ENCODE measurements at places on chromosomes 12 and 14.

DNA sequence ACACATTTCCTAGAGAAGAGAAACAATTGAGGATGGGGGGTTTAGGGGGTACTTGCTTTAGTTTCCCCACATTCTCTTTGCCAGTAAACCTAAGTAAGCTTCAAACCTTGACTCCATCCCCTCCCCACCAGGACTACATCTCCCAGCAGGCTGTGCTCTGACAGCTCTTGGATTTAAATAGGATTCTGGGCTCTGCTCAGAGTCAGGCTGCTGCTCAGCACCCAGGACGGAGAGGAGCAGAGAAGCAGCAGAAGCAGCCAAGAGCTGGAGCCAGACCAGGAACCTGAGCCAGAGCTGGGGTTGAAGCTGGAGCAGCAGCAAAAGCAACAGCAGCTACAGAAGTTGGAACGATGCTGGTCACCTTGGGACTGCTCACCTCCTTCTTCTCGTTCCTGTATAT, 20.6 kb downstream of the RDH12 start:
- no peak for DNase-seq

DNA sequence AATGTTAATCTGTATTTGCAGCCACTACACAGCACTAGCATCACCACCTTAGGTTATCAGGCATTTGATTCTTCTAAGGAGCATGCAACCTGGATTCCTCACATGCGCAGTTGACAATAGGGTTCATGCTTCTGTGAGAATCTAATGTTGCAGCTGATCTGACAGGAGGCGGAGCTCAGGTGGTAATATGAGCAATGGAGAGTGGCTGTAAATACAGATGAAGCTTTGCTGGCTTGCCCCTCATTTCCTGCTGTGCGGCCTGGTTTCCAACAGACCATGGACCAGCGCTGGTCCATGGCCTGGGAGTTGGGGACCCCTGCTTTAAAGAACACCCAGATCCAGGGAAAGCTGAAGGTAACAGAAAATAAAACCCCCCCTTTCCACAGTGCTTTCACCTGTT, 51.0 kb downstream of the TMX1 start:
- no peak for DNase-seq

DNA sequence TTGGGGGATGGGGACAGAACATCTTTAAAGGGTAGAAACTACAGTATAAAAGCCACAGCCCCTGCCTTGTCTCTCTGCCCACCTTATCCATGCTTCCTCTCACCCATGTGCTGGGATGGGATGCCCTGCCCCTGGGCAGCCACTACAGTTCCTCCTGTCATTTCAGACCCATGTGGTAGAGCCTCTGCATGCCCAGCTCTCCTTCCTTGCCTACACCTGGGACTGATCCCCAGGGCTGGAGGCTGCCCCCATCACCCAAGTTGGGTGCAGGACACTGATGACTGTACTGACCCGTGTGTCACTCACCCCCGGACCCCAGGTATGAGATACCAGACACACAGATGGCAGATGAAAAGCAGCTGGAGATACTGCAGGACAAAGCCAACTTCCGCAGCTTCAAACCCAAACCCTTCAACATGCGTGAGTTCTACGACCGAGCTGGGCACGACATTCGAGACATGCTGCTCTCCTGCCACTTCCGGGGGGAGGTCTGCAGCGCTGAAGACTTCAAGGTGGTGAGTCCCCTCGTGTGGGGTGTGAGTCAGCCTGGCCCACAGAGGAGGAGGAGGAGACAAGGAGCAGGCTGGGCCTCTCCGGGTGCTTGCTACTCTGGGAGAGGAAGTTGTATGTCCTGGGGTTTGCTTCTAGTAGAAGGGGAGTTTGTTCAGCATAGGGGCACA, 2.2 kb downstream of the ASIC1 start:
- DNase-seq: no peak

GRCh38 chr12:101923045-101923718, 45.8 kb downstream of the DRAM1 start:
- DNase-seq: no peak

DNA sequence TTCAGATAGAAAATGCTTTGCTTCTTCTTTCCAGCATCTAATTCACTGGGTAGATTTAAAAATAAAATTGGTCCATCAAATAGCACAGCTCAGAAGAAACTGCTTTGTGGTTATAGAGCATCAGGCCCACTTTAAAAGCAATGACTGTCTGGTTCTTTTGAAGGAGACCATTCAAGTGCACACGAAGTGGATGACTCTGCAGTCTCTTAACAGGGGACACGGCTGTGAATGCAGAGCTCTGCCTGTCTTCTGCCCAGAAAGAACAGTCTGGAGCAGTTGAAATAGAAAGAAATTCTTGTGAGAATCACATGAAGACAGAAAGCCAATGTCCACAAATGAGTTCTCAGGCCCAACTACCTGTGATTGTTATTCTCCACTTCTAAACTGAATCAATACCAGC, 138.7 kb upstream of the PLEKHA5 start:
- no peak for DNase-seq

- DNase-seq: no peak
These were observed 83.2 kb downstream of the BCL11B start for GRCh38 chr14:99188731-99189191.

- no peak for DNase-seq
These were observed 1.7 kb downstream of the TPCN1 start for GRCh38 chr12:113222730-113223531.

DNA sequence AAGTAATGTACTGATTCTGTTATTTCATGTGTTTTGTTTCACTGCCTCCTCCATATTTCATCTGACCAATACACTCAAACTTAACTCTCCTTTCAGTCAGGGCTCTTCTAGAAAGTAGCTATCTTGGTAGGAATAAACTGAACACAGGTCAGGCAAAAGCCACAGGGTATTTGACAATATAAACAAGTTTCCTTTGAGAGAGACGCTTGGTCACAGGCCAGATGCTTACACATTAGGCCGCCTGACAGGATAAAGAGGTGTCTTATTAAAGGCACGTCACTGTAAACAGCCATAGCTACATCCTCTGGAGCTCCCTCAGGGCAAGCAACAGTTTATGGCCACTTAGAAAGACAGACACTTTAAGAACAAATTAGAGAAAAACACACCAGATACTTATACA, 607.5 kb downstream of the SLC6A15 start:
- no peak for DNase-seq

DNA sequence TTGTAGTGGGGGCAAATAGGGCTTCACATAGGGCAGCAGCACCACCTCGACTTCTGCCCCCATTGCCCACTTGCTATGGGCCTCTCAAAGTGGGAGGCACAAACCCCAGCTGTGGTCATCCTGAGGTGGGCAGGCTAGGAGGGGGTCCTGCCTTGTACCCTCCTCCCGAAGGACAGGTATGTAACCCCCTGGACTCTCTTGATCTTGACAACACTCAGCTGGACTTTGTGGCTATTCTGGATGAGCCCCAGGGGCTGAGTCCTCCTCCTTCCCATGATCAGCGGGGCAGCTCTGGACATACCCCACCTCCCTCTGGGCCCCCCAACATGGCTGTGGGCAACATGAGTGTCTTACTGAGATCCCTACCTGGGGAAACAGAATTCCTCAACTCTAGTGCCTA, 8.0 kb downstream of the ARHGAP9 start:
- DNase-seq: no peak

DNA sequence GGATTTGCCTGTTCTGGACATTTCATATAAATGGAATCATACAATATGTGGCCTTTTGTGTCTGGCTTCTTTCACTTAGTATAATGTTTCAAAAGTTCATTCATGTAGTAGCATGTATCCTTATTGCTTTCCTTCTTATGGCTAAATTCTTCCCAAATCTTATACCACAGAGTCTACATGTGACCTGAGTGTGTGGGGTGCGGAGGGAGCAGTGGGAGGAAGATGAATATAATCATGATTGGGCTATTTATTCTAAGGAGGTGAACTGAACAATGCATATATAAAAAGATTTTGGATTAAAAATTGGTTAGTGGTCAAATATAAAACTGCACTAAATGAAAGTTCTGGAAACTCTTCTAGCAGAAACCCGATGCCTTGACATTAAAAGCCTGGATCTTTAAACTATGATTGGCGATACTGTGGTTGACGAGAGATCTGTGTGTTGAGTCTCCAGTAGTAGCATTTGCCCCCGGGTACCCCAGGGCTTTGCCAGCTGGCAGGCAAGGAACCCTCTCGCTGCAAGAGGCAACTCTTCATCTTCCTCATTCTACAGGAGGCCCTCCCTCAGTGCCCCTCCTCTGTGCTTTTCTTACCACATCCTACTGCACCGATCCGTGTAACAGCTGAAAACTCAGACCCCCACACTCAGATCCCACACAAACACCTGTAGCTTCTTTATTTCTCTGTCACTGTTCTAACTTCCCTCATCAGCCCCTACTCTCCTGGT, 2.6 kb downstream of the CYP46A1 start:
- no peak for DNase-seq

GRCh38 chr12:41881891-41882805, 262.5 kb downstream of the GXYLT1 start:
- DNase-seq: no peak

DNA sequence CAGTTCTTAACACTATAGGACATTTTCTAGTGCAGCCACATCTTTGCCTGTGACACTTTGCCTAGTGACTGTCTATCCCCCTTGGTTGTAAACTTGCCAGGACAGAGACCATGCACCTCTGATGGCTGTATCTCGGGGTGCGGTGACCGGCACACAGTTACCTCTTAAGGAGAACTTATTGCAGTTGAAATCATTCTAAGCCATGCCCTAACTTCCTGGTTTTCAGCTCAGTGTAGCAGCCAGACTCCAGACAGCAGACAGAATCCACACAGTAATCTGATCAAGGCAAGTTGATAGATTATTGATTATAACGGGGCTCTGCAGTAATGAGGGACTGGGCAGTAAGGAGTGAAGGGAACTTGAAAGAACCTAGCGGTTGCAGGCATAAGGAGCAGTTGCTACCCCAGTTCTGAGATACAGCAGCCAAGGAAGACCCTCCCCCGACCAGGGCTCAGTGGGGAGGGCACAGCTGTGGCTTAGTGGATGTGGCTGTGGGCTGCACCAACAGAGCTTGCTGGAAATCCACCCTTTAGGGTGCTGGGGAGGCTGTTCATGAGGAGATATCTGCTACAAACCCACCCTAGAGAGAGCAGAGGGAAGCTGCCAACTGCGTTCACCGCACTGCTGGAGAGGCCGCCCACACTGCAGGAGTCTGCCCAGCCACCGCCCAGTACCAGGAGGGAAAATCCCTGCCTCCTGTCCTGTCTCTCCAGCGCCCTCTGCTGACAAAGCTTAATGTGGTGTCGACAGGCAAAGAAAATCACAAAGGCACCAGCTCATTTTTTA, 58.2 kb upstream of the BEGAIN start:
- peak; percentile 62 for DNase-seq

- DNase-seq: no peak
These were observed 194.0 kb downstream of the ZFP36L1 start for GRCh38 chr14:68598621-68599447.

- no peak for DNase-seq
These were observed 75.9 kb downstream of the AEBP2 start for GRCh38 chr12:19515179-19515578.

DNA sequence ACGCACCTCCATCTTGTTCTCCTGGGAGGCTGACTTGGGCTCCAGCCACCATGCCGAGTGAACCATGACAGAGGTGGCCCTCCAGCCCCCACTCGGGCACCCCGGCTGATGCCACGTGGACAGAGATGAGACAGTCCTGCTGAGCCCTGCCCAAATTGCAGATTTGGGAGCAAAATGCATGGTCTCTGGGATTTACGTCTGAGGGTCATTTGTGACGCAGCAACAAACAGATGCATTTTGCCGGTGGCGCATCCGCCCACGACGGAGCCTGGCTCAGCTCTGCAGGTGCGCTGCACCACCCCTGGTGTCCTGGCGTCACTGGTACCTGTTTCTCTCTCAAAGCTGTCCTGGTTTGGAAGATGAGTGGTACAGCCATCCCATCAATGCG, 31.1 kb upstream of the INF2 start:
- no peak for DNase-seq

DNA sequence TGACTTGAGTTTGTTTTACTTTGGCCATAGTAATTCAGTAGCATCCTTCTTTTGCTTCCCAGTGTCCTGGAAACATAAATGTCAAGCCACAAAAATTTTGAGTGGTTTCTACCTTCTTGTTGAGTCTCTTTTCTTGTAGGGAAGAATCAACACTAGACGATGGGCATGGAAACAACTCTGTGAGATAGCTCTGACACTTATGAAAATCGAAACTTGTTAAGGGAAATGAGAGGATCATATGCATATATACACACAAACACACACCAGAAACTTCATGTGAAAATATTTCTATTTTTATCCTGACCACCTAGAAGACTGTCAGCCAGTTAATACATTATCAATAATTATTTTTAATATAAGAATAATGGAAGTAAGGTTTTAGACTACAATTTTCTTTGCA, 1247.3 kb upstream of the FLRT2 start:
- no peak for DNase-seq

DNA sequence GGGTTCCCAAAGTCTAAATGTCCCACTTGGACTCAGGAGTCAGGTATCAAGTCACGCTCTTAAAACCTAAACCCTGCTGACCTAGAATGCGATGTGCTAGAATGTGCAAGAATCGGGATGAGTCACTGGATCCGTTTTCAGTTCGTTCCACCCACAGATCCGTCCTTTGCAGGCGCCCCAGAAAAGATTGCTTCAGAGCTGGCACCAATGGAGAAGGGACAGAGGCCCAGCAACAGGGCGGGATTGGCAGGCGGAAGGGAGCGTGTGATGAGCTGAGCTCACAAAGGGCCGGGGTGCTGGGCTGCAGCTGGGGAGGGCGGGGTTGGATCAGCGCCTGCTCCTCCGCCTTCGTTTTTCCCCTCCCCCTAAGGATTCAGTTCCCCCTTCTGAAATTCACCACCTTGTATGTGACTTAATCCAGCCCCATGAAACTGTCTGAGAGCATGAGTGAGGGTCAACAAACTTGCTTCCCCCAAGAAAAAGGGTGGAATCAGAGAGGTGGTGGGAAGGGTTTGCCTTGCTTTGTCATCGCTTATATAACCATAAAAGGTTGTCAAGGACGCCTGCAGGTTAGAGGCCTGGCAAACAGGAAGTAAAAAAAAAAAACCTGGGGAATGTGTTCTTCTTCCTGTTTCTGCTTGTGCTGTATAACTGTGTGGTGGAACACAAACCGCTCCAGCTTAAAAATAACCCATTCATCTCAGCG, 2.8 kb upstream of the UBC start:
- DNase-seq: peak; percentile 63

- no peak for DNase-seq
These were observed 22.4 kb upstream of the GPR33 start for GRCh38 chr14:31510222-31510621.

- DNase-seq: no peak
These were observed 61.7 kb downstream of the PPP1R12A start for GRCh38 chr12:79873201-79873600.

DNA sequence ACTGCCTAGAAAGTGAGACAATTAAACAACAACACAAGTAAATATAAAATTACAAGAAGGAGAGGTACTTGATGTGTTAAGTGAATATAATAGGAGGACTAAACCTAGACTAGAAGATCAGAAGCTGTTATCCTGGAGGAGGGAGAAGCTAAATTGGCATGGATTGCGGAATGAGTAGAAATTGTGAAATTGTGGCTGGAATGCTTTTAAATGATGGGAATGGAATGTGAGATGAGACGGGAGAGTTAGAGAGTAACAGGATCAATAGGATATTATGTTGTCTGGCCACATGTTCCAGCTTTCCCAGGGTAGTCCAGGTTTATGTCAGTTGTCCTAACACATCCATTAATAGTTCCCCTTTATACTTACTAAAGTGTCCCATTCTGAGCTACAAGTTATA, 44.0 kb upstream of the CPNE8 start:
- DNase-seq: no peak
